ENCODE measurements at places on chromosomes 1 and 21.

DNA sequence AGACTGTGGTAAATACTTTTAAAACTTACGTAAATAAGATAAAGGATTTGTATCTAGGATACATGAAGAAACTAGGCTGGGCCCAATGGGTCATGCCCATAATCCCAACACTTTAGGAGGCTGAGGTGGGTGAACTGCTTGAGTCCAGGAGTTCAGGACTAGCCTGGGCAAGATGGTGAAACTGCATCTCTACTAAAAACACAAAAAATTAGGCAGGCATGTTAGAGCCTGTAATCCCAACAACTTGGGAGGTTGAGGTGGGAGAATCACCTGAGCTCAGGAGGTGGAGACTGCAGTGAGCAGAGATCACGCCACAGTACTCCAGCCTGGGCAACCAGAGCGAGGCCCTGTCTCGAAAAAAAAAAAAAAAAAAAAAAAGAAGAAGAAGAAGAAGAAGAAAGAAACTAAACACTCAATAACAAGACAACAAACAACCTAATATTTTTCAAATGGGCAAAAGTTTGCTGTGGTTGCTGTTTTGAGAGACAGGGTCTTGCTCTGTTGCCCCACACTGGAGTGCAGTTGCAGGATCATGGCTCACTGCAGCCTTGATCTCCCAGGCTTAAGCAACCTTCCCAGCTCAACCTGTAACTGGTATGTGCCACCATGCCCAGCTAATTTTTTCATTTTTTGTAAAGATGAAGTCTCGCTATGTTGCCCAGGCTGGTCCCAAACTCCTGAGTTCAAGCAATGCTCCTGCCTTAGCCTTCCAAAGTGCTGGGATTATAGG is 78.3 kb downstream of the EIF4G3 start:
- no peak for DNase-seq

- DNase-seq = no peak
Observed at GRCh38 chr1:208318150-208318734, 74.1 kb upstream of the PLXNA2 start.

DNA sequence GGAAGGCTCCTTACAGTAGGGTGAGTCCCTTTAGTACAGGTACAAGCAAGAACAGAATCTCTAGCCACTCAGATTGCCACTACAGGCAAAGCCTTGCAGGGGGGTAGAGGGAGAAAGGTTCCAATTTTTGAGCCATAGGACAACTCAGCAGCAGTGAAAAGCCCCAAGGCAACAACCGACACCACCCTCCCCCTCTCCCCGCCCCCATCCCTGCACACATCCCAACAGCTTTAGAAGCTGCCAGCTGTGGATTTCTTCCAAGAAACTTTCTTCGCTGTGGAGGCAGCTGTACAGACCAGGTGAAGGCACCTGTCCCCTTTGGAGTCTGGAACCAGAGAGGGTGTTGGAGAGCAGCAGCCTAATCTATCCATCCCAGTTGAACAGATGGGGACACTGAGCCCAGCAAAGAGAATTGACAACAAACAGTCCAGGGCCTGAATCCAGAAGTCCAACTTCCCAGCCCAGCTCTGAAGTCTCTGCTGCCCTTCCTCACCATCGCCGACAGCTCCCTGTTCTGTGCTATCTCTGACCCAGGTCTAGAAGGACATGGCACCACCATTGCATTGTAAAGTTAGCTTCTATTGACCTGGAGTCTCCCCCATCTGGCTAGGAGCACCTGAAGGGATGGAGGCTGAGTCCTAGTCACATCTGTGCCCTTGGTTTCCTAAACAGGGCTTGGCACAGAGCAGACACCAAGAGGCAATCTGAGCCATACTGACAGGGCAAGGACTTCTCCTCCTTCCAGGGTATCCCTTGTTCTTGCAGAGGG is 2.2 kb downstream of the TENT5B start:
- no peak for DNase-seq

DNA sequence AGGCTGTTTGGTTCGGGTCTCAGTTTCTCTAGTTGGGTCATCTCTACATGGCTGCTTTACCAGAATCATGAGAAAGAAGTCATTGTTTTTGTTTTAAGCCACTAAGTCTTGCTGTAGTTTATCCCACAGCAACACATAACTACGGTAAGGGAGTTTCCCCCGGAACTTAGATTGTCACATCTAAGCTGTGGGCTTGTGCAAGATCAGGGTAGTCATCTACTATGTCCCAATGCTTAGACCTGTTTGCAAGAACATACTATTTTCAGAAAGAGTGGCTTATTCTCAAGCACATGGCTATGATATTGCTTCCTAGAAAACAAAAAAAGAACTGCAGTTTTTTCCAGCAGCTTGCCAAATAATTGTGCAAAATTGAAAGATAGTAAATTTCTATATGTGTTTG is 18.0 kb upstream of the OLIG2 start:
- DNase-seq = no peak

- no peak for DNase-seq
Observed at GRCh38 chr1:112317140-112317539, 78.9 kb upstream of the CTTNBP2NL start.

DNA sequence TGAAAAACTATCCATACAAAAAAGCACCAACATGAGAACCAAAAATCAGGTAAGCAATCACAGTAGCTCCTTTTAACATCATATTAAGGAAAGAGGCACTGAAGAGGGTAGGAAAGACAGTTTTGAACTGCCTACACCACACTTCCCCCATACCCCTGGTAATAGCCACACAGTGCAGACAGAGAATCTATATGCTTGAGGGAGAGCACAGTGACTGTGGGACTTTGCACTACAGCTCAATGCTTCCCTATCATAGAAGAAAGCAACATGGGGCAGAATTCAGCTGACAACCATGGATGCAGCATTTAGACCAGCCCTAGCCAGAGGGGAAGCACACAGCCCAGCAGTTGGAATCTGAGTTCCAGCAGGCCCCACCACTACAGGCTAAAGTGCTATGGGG is 7.9 kb upstream of the TEX50 start:
- no peak for DNase-seq

- no peak for DNase-seq
Observed at GRCh38 chr1:209344156-209344555, 239.4 kb upstream of the CAMK1G start.

DNA sequence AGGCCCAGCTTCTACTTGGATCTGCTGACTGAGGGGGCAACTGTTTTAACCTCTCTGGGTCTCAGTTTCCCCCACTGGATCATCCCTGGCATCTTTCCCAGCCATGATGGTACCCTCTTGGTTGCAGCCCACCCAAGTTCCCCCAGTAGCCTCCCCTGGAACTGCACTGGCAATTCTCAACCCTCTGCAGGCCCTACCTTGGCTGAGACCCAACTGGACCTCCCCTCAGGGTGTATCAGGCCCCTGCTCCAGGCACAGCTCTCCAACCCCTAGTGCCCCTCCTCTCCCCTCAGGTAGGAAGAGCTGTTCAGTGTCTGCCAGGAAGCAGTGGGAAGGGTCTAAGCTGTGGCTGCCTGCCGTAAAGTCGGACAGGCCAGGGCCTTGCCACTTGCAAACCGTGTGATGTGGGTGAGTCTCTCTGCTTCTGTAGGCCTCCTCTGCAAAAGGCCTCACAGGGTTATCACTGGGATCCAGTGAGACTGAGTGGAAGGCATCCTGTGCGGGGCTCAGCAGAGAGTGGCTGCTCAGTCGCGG is 32.1 kb downstream of the RHBG start:
- no peak for DNase-seq

DNA sequence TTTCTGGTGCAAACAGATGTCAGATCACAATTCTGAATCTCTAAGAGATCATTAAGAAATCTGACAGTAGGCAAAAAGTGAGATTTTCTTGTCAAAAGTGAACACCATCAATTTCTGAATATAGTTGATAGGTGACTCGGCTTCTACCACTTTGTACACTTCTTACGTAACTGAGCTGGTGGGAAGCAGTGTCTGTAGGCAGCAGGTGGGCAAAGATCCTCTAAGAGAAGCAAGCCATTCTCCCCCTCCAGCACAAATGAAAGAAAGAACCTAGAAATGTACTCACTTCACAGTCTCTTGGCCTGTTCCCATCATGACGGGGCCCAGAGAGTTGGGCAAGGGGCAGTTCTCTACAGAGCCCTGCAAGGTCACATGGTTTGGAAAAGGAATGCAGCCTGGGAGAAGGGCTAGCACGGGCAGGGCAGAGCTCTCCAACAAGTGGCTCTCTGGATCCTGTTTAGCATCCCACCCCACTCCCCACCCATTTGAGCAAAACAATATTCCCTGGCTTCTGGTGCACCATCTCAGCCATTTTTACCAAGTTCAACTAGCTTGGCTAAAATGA is 412.6 kb downstream of the LTN1 start:
- DNase-seq = no peak
